ENCODE measurements at places on chromosomes 16 and 17.

GRCh38 chr17:44351464-44351863 is 6.4 kb downstream of the GRN start:
- DNase-seq, result no peak

DNA sequence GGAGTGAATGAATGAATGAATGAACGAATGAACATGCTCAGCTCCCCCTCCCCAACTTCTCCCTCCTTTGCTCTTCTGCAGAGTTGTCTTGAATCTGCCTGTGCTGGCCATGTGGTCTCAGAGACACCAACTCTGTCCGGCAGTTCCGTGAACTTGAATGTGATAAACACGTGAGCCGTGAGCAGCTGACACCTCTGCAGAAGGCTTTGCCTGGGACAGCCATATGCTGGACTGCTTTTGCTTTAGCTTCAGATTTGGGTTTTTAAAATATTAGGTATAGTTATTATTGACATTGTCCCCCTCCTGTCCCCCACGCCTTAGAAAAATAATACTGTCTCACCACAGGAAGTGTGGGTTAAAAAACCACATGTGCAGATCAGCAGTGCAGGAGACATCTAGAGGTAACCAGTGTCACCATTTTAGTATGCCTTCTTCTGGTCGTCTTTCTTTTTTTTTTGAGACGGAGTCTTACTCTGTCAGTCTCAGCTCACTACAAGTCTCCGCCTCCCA is 83.8 kb downstream of the ABCC1 start:
- no peak for DNase-seq

DNA sequence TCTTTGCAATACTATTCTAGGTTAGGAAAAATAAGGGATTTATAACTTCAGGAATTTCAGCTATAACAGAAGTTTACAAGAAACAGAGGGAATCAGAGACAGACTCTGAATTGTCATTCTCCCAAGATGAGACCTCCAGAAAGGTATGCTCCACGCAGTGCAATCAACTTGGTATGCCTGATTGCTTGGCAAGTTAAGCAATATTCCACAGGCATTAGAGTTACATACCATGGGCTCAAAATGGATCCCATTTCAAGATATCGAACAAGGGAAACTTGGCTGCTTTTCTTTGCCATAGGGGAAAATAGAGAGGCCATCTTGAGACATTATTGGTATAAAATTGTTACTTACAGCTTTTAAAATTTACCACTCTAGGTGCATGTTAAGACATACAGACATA is 615.6 kb upstream of the SOX9 start:
- no peak for DNase-seq

- no peak for DNase-seq
Observed at GRCh38 chr17:61480414-61480807, 28.2 kb downstream of the TBX4 start.

DNA sequence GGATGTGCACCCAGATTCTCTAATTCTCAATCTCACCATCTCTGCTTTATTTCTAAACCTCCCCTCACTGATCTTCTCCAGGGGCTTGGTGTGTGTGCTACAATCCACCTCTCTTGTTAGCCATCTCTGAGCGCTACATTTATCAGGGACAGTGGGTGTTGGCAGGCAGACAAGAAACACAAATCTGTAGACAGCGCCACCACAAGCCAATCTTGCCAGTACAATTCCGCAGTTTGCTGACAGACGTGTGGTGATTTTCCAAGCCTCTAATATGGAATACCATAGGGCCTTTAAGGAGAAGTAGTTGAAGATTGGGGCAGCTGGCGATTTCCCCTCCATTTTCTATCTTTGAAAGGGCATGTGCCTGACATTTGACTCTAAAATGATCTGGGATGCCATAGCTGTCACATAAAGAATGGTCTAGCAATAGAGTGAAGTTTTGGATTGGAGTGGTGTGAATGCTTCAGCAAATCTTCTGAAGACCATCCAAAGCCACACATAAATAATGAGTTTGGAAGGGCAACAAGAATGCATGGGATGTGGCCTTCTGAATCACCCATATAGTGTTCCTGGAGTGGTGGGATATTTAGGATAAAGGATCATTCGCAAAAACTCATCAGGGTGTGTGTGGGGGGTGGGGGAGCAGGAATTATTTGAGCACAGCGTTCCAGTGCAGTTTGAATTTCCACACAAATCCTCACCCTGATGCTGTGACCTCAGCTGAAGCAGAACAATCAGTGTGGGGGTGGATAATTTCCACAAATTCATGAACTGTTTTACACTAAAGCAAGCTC is 12.0 kb upstream of the ANKFN1 start:
- no peak for DNase-seq

- no peak for DNase-seq
Observed at GRCh38 chr17:4476017-4476416, 22.7 kb upstream of the SPNS2 start.

GRCh38 chr17:9456330-9456729 is 119.3 kb downstream of the STX8 start:
- no peak for DNase-seq

DNA sequence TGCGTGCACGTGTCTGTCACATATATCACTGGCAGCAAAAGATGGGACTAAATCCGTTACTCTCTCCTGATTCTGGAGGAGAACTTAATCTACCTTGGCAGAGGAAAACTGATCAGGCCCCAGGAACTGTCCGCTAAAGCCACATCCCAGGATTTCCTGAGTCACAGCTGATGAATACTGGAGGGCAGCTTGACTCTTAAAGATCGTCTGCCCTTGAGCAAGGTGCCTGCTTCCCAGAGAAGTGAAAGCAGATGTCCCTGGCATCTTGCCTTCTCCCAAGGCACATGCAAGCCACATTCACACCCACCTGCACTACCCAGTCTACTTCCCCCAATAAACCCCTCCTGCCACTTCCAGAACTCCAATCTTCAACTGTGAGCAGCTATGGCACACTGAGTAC is 99.8 kb downstream of the CPPED1 start:
- DNase-seq, result no peak

DNA sequence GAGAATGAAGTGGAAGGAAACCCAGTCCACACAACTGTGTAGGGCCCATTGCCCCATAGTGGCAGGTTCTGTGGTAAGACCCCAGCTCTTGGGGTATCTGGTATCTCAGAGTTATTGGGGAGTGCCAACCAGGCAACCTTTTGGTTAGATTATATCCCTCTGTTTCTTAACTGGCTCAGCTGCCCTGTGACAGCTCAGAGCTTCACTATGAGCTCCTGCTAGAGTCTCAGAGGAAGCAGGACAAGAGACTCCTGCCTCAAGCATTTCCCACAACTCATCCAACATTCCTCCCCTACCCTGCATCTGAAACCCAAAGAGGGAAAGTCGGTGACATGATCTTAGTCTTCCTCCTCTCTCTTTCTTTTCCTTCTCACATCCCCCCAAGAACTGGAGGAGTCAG is 292.3 kb downstream of the SHISA9 start:
- no peak for DNase-seq

DNA sequence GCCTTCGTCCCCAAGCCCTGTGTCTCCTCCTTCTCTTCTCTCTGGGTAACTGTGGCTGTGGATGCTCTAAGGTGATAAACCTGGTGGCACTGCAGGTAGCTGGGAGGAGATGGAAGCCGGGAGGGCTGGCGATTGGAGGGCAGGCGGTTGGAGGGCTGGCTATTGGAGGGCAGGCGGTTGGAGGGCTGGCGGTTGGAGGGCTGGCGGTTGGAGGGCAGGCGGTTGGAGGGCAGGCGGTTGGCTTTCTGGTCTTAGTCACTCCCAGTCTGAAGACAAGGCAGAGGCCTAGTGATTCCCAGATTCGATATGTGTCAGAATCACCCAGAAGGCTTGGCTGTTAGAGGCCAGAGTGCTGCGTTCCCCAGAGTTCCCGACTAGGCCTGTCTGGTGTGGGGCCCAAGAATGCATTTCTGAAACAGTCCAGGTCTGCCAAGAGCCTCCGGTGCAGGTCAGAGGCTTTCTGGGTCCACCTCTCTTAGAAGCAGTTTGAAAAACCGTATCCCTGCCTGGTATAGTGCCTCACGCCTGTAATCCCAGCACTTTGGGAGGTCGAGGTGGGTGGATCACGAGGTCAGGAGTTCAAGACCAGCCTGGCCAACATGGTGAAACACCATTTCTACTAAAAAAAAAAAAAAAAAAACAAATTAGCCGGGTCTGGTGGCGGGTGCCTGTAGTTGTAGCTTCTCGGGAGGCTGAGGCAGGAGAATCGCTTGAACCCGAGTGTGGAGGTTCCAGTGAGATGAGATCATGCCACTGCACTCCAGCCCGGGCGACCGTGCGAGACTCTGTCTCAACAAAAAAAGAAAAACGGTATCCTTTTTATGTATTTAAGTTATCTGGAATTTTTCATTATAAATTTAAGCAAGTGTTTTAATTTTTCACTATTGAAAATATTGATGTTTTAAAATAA is 59.7 kb downstream of the WDR45B start:
- DNase-seq, result no peak

GRCh38 chr17:79595921-79596320 is 14.9 kb downstream of the RBFOX3 start:
- no peak for DNase-seq

DNA sequence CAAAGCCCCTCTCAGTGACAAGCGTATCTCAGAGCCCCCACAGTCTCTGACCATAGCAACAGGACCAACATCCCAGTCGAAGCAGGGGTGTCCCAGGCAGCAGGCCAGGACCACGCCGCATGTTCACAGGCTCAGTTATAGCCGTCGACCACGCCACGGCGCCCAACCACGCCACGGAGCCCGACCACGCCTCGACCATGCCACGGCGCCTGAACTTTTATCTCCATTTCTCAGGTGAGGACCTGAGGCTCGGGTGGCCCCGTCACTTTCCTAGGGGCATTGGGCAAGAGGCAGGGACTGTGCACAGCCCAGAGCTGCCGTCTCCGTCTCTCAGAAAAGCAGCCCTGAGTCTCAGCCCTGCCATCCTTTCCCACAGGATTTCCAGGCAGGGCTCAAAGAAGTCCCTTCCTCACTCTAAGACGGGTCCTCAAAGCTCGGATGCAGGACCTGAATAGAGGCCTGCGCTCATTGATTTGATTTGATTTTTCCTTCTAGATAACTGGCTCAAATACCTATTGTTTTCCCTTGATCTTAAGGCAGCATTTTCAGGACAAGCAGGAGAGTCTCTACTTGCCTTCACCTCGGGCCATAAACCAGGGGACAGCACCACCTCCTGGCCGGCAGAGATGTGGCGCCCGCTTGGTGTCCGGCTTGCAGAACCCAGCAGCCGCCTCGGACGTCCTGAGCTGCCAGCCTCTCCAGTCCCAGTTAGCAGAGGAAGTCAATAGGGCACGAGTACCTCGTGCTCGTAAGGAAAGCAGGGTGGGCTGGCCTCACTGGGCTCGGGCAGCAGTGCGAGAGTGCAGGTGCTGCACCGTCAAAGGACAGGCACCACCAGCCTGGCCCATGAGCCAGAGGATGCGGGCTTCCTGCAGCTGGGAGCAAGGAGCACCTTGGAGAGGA is 38.8 kb downstream of the C16orf95 start:
- DNase-seq, result peak; percentile 56

DNA sequence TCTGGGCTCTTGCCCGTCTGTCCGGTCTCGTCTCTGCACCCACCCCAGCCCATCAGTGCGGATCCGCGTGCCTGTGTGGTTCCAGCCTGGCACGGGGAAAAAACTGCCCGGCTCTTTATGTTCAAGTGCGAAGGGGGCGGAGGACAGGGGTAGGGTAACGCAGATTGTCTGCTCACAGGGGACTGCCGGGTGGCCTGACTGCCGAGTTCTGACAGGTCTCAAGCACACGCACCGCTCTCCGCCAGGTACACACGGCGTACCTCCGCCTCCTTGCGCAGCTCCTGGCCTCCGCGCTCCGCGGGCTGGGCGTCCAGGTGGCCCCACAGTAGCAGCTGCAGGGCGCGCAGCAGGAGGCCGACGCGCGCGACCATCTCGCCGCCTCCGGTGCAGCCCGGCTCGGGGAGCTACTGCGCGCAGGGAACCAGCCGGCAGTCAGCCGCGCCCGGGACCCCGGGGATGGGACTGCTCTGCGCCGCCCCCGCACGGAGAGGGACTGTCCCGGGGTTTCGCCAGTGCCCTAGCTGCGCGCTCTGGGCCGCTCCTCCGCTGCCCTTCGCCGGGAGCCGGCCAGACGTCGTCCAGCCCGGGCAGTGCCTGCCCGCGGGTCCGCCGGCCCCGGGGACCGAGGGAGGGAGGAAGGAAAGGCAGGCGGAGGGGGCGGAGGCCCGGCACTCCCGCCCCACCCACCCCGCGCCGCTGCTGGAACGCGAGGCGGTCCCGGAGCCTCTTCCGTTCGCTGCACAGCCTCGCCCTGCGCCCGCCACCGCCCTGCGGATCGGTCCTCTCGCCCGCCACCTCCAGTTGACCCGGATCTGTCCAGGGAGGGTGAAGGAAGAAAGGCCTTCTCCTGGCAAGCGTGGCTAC is at the start of gene MMP28:
MMP28 (minus strand) TSS at position 635 of the 864 bp plus-strand sequence; CDS start at position 371, 264 bp downstream.
- DNase-seq, result no peak

- peak; percentile 44 for DNase-seq
Observed at GRCh38 chr17:41734949-41735313, 488 bp upstream of the HAP1 start.

DNA sequence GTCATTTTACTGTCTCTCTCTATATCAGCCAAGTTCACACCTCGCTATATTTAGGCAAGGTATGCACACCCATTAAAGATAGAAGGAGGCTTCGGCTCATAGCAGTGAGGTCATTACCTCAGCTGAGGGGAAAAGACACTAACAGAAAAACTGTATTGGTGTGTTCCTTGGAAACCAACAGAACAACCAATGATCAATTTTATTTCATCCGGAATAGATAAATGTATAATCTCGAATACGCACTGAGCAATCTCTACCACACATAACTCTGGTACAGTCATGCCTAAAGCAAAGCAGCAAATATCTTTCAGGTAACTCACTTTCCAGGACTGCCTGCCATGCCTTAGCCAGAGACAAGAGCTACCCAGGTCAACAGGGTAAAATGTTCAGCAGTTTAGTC is 109.9 kb upstream of the CORO6 start:
- no peak for DNase-seq

DNA sequence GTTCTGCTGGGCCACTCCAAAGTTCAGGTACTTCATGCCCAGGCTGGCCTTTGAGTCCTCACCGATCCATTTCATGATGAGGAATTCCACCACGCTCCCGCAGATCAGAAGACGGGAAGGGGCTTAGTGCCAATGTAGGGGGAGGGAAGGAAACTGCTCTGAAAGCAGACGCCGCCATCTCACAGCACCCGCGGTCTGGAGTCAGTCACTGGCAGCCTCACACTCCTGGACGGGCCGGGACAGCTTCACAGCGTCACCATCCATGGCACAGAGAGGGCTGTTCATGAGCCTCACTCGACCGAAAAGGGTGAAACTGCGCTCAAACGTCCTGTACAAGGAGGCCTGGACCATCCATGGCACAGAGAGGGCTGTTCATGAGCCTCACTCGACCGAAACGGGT is 62.0 kb downstream of the RPH3AL start:
- DNase-seq, result no peak

DNA sequence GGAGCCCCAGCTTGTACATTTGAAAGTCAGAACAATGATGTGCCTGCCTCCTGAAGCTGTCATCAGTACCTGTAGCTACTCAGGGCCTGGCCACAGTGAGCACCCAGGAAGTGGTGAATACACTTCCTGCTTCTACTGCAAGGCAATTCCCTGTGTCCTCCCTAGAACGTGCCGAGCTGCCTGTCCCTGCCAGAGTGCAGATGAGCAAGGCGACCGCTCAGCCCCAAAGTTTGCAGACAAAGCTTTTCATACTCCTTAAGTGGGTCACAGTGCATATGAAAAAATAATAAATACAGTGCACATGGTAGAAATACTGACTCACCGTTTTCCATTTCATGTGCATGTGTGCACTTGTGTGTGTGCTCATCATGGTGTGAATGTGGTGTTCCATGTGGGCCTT is 77.3 kb downstream of the MPRIP start:
- DNase-seq, result no peak

- peak; percentile 52 for DNase-seq
Observed at GRCh38 chr17:81428948-81429774, 33.9 kb downstream of the BAHCC1 start.

- no peak for DNase-seq
Observed at GRCh38 chr16:9681508-9681907, 500.7 kb downstream of the GRIN2A start.

- DNase-seq, result no peak
Observed at GRCh38 chr16:1915732-1916639, 2.2 kb downstream of the HS3ST6 start.
